ENCODE measurements at places on chromosomes 7 and 10. TPM values are rescaled to one million over a fixed set of nuclear protein-coding genes. Genes with fewer than 3 reads are reported as not detected.

DNA sequence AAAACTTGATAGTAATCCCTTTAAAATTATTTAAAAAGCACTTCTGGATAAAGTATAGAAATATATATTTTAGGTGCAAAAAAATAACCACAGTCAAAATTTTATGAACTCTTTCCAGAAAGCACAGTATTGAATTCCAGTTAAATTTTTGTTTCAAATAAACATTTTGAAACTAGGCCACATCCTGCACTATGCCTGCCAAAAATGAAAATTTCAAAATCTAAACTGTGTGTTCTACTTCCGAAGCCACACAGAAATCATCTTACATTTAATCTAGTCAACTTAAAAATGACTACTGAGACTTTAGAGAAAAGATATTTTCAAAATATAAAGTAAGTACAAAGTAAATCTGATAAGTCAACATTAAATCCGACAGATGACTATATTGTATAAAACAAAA, 50.0 kb downstream of the MAGI2 start:
- no peak for DNase-seq

CUBN gene
- total RNA-seq = 0.92 TPM

DNA sequence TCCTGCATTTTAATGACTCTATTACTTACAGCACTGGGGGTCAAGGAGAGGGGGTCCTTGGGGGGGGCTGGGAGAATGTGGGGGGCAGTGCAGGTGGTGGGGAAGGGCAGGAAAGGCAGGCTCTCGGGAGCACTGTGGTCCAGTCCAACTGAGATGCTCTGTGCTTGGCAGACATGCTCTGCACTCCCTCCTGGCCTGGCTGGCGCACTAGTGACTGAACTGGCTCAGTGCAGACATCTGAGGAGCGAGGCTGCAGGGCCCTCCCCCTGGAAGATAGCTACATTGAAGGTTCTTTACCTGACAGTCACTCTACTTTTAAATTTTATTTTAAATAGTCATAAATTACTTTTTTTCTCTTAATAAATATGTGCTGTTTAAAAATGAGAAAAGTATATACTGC, 105.7 kb downstream of the NEURL1 start:
- DNase-seq = no peak

LYZL1 gene
- not detected for total RNA-seq

- DNase-seq = no peak
Observed at GRCh38 chr10:107576746-107577145, 412.2 kb upstream of the SORCS1 start.

MUC12 gene
- not detected for total RNA-seq

GRCh38 chr7:104883248-104883717, 130.7 kb upstream of the KMT2E start:
- no peak for DNase-seq

DNA sequence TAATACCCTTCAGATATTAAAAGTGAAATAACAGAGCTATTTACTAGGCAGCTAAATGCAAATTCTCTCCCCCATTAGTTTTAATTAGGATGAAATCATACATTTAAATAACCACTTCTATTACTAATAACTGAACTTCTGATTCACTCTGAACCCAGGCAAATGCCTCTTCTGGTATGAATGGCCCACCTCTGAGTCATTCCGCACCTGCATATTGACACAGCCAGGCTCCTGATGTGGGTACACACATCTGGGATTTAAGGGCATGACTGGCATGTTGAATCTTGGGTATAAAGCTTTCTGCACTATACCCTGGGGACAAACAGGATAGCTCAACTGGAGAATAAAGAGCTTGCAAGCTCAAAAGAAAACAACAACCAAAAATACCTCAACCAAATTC, 140.9 kb downstream of the AUTS2 start:
- no peak for DNase-seq

DNA sequence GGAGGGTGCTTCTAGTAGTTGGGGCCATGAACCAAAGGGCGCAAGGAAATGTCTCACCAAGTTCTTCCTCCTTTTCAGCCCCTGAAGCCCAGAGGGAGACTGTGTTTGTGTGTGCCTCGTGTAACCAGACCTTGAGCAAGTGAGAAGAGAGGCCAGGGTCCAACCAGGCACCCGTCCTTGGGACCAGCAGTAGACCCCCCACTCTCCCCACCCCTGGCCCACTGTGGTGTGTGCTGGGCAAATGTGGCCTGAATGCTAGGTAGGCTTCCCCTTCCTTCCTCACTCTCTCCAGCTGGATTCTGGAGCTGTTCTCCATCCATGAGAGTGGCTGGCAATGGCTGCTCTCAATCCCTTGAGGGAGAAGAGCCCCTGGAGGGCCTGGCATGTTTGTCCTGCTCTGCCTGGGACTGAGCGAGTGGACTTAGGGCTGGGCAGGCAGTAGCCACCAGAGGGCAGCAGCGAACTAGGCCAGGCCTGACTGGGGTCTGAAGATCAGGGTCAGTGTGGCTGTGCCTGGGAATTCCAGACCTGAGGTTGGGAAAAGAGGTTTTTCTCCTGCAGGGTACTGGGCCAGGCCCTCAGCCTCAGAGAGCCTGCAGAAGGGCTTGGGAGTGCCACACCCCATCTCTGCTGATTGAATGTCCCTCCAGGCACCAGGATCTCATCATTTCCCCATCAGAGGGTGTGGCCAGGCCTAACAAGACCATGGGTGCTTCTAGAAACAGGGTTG, 12.5 kb downstream of the SFRP5 start:
- DNase-seq = peak; percentile 77

DNA sequence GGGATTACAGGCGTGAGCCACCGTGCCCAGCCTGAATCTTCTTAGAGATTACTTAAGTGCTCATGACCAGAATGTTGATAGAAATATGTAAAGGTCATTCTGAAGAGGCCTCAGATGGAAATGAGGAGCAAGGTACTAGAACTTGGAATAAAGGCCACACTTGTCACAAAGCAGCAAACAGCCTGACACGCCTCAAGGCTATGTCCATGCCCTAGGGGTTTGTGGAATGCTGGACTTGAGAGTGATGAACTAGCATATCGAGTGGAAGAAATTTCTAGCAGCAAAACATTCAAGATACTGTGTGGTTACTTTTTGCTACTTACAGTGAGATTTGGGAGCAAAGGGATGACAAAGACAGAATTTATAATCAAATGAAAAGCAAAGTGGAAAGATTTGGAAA, 39.0 kb downstream of the ZNF438 start:
- no peak for DNase-seq

DNA sequence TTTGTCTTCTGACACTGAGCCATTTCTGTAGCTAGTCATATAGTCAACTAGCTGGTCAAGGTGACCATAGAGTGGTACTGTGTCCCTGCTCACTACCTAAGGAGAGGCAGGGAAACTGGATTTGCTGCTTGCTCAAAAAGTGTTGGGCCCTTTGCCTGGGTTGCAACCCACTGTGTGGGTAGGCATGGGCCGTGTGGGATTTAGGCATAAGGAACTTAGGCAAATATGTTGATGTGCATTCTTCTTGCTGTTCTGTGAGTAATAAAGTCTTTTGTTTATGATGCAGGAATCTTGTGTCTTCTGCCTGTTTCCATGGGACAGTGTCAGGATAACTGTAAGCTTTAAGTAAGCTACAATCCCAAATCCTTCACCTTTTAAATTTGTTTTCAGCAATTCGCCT, 23.1 kb upstream of the TCTN3 start:
- no peak for DNase-seq

DNA sequence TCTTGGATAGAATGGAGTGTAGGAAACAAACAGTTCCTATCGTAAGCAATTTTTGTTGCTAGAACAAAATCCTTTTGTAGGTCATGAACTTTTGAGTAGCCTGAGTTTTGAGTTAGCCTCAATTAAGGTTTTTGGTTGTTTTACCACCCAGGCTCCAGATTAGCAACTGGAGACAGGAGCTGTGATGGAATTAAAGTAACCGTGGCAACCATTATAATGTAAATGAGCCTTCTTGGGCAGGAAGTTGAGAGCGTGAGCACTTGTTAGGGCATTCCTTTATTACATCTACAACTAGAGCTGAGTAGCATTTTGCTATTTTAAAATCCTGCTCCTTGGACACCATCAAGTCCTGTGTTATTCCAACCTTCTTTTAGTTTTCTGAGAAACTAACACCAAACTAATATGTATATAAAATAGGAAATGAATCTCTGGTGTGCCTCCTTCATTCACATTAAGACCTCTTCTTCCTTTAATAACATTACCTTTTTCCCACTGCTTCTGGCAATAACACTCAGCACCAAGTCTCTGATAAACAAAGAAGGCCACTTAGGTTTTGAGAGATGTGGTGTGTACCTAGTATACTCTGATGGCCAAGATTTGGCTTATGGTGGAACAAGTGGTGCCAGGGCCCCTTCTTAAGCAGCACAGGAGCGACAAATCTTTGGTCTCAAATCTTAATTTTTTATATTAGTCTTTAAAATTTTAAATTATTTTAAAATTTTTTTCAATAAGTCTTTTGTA, 34.0 kb downstream of the AHCYL2 start:
- DNase-seq = no peak

GRCh38 chr7:1150400-1151002, 9.5 kb downstream of the ZFAND2A start:
- no peak for DNase-seq

GNGT1 gene
- total RNA-seq = not detected

TMEM26 gene
- 0.95 TPM for total RNA-seq

DNA sequence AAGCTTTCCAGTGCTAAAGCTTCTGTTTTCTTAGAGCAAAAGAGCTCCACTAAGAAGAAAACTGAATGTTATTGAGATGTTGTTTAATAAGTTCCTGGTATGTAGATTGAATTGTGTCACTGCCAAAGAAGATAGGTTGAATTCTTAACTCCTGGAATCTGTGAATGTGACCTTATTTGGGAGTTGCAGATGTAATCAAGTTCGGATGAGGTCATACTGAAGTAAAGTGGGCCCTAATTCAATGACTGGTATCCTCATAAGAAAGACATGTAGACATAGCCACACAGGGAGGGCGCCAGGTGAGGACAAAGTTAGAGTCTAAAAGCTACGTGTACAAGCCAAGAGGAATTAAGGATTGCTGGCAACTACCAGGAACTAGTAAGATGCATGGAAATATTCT, 732.1 kb upstream of the C7orf33 start:
- no peak for DNase-seq

GRCh38 chr10:129309565-129309964, 157.5 kb upstream of the MGMT start:
- no peak for DNase-seq

DNA sequence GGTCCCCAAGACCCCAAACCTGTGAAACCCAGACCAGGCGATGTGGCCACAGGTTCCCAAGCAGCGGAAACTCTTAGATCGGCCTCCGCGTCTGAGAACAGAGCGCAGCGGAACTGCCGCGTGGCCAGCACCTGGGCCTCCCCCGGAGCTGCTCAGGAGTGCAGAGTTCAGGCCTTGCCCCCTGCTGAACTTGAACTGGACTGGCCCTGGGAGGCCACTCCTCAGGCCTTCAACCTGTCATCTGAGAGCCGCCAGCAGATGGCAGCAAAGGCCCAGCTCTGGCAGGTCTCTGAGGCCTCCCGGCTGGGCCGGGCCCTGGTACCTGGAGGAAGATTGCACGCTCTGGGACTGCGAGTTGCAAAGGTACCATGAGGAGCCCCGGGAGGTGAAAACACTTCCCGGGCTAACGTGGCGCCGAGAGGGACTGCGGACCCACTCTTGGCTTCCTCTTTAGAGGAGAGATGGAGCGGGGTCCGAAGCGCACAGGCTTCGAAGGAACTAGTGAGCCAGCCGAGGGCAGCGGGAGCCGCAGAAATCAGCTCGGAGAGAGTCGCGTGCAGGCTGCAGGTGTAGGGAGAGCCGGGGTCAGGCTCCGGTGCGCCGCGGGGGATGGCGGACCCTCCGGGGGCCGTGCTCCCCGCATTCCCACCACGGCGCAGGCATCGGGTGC, 89.2 kb downstream of the PAXIP1 start:
- DNase-seq = peak; percentile 90

FXYD4 gene
- total RNA-seq = not detected

- DNase-seq = no peak
Observed at GRCh38 chr10:75450075-75450445, 18.6 kb downstream of the LRMDA start.

DNA sequence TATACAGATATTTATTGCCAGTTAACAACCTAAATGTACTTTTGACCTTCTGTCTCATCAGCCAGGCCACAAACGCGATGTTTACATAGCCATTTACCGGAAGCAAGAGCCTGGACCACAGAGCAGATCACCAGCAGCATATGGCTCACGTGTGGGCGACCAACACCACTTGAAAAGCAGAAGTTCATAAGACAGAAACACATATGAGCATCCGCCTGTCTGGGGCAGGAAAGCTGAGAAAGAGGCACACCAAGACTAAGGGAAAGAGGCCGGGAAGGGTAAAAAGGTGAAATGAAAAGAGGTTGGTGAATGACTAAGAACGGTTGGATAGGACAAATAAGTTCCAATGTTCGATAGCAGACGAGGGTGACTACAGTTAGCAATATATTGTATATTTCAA, 1.3 kb downstream of the ABCB1 start:
- DNase-seq = no peak

MSMB gene
- not detected for total RNA-seq

- peak; percentile 70 for DNase-seq
Observed at GRCh38 chr10:124719213-124719851, 24.8 kb downstream of the FAM53B start.

DNA sequence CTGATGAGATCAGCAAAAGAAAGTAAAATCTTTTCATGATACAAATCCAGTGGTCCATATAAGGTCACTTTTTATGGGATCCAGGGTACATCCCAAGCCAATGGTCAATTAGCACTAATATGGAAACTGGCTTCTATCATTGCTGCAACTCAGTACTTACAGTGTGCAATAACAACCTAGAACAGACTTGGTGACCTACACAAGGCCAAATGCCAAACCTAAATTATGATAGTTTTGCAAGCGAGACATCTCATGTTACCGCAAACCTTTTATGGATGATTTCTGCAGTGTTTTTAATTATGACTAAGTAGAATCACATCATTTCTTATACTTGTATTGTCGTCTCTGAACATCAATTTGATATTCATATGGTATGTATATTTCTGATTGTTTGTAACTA, 583.5 kb upstream of the SEMA3D start:
- no peak for DNase-seq

CAMK2B gene
- total RNA-seq = 95.4 TPM

DNA sequence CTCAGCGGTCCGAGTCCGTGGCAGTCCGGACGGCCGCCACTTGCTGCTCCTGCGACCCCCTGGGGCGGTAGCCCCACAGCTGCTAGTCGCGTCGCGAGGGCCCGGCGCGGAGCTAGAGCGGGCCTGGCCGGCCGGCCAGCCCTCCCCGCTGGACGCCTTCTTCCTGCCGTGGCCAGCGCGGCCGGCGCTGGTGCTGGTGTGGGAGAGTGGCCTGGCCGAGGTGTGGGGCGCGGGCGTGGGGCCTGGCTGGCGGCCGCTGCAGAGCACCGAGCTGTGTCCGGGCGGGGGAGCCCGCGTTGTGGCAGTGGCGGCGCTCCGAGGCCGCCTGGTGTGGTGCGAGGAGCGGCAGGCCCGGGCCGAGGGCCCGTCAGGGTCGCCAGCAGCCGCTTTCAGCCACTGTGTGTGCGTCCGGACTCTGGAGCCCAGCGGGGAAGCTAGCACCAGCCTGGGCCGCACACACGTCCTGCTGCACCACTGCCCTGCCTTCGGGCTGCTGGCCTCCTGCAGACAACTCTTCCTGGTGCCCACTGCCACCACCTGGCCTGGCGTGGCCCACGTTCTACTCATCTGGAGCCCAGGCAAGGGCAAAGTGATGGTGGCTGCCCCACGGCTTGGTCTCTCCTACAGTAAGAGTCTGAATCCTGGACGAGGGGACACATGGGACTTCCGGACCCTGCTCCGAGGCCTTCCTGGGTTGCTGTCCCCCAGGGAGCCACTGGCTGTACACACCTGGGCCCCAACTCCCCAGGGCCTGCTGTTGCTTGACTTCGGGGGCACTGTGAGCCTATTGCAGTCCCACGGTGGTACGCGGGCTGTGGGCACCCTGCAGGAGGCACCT, 631 bp downstream of the HPS6 start:
- peak; percentile 80 for DNase-seq

GRCh38 chr10:84193846-84194423, 402 bp upstream of the CDHR1 start:
- DNase-seq = no peak

PUS7 gene
- total RNA-seq = 4.5 TPM
